Mesothelial cell of epicardium (in vitro differentiated cells): ENCODE measurements at places on chromosomes 13 and 19. TPM values are rescaled to one million over a fixed set of nuclear protein-coding genes. Genes with fewer than 3 reads are reported as not detected.
A peak's percentile ranks its signal among the peaks of the same experiment; 100 is the strongest.

Gene IGFL2
- 2.0 to 3.7 TPM (median 3.7 TPM) in 3 replicates for total RNA-seq

Gene OR4F17
- total RNA-seq = not detected in 3 replicates

Gene C2CD4C
- 7.8 to 8.1 TPM (median 7.9 TPM) in 3 replicates for total RNA-seq

Gene PRR22
- 5.4 to 6.0 TPM (median 5.9 TPM) in 3 replicates for total RNA-seq

Gene DIRAS1
- 3.0 to 3.5 TPM (median 3.2 TPM) in 3 replicates for total RNA-seq

Gene CGB2
- 0.71 to 4.7 TPM (median 1.2 TPM) in 3 replicates for total RNA-seq

Gene WASF3
- total RNA-seq = 18.0 to 19.4 TPM (median 18.9 TPM) in 3 replicates

Gene OR7D2
- 1.8 to 1.9 TPM (median 1.8 TPM) in 3 replicates for total RNA-seq

Gene PROZ
- not detected in 3 replicates for total RNA-seq

Gene CLPTM1
- total RNA-seq = 85.6 to 89.6 TPM (median 85.6 TPM) in 3 replicates

Gene ZNF729
- total RNA-seq = not detected in 3 replicates

- H3K27me3 ChIP-seq = no peaks in the 10 kb centered on the region
- DNase-seq = peak; percentile 43
- no peaks in the 10 kb centered on the region for H3K36me3 ChIP-seq
- peak overlapping the region; percentile 85 for H3K27ac ChIP-seq
- H3K4me1 ChIP-seq = peaks cover 18% of the 10 kb centered on the region
These were observed 31.7 kb downstream of the IER2 start for GRCh38 chr19:13181747-13182388.

GRCh38 chr19:18489627-18490184 is 32.2 kb downstream of the ELL start:
- H3K27ac ChIP-seq = no peak overlapping the region
- no peaks in the 10 kb centered on the region for H3K36me3 ChIP-seq
- no peak for DNase-seq
- H3K4me3 ChIP-seq = no peak overlapping the region

GRCh38 chr19:40629346-40629745 is 28.2 kb downstream of the LTBP4 start:
- H3K4me1 ChIP-seq = peaks cover 16% of the 10 kb centered on the region
- no peak overlapping the region for H3K27ac ChIP-seq
- peaks cover 27% of the 10 kb centered on the region for H3K36me3 ChIP-seq
- DNase-seq = no peak
- H3K4me3 ChIP-seq = no peak overlapping the region

DNA sequence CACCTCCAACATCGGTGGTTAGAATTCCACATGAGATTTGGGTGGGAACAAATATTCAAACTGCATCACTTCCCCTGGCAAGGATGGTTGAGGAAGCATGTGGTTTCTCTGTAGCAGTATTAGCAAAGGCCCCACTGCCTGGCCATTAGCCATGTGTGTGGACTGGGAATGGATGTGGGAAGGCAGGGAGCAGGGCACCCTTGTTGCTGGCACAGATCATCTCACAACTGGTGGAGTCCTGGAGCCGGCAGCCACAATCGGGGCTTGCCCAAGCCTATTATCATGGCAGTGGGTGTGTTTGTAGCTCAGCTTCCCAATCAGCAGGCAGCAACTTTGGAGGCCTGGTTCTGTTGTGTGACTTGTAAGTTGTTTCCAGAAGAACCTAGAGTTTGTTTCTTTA is 391.9 kb downstream of the DLEU7 start:
- no peak overlapping the region for H3K27ac ChIP-seq
- peaks cover 20% of the 10 kb centered on the region for H3K4me1 ChIP-seq
- H3K4me3 ChIP-seq = no peak overlapping the region

DNA sequence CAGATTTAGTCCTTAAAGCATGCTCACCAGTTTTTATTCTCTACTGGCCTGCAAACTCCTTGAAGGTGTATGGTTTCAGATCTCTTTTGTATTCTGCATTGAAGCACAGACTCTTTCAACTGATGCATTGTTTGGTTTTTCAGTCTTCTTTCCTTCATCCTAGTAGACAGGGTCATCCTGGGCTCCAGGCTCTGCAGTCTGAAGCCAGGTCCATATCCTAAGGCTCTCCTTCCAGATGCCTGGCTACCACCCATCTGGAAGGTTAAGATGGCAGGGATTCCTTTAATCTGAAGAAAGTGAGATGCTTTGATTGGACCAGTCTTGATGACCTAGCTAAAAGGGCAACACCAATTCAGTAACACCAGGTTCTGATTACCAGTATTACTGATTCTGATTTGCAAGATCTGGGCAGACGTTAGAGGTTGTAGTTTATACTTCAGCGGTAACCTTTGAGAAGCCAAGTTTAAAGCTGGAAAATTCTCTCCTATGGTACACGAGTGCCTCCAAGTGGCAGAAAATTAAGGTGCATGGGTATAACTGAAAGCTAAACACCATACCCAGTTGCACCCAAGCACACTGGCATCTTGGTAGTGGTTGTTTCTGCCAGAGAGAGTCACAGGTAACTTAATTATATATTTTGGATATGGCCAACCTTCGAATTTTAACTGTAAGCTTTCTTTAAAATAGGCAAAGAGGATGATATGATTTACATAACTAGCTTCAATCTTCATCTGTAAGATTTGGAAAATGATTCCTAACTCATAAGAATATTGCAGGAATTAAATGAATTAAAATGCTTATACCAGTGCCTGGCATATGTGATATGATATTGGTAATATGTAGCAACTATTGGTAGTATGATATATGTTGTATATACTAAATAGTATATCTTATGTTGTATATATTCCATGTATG is 1651.9 kb upstream of the MIR17HG start:
- no peak overlapping the region for H3K4me3 ChIP-seq
- H3K36me3 ChIP-seq = no peaks in the 10 kb centered on the region
- DNase-seq = no peak

DNA sequence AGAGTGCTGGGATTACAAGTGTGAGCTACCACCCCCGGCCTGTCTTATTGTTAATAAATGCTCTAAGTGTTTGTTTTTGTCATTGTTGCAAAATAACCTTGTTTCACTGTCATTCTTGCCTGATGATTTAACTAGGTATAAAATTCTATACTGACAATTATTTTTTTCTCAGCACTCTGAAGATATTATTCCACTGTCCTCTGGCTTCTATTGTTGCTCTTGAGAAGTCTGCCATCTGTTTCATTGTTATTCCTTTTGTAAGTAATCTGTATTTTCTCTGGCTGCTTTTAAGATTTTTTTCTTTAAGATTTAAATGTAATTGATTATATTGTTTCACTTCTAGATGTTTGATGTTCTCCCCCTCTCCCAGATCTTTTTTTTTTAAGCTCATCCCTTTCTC is 17.6 kb downstream of the ZNF420 start:
- no peak overlapping the region for H3K4me3 ChIP-seq
- no peak overlapping the region for H3K27ac ChIP-seq
- no peaks in the 10 kb centered on the region for H3K4me1 ChIP-seq

DNA sequence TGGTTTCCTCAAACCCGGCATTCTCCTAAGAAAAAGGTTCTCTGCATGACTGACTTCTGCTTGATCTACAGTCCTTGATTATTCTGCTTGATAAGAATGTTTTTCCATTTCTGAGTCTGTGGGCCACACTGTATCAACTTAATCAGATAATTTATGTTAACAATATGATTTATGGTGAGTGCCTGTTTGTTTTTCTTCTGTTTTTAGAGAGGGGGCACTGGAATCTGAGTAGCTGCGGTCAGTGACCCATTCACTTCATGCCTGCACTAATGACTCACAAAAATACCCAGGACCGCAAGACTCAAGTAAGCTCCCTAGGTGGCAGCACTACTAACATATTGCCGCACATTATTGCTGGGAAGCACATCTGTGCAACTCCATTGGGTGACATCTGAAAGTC is 542.3 kb upstream of the ATXN8OS start:
- no peak for DNase-seq
- H3K27ac ChIP-seq = no peak overlapping the region
- no peak overlapping the region for H3K4me3 ChIP-seq
- H3K27me3 ChIP-seq = no peaks in the 10 kb centered on the region
- no peaks in the 10 kb centered on the region for H3K4me1 ChIP-seq
- peaks cover 4% of the 10 kb centered on the region for H3K36me3 ChIP-seq

- H3K27me3 ChIP-seq = no peaks in the 10 kb centered on the region
- H3K4me1 ChIP-seq = peaks cover 4% of the 10 kb centered on the region
- no peak for DNase-seq
- no peak overlapping the region for H3K27ac ChIP-seq
These were observed 368.4 kb upstream of the MIR17HG start for GRCh38 chr13:90979059-90979458.

DNA sequence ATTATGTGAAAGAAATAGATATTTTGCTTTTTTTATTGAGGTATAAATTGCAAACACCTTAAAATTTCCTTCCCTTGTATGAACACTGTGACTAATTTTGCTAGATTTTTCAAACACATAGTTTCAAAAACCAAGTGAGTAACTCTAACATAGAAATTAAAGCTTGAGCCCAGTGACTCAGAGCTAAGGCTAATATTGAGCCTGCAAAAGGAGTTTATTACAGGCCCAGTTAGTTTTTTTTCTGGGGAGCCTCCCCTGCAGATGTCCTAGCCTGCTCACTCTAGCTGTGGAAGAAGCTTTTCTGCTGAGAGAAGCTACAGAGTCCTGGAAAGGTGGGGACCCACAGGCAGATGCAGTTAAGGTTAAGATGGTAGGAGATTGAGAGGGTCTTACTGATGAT is 3.4 kb downstream of the ZNF430 start:
- H3K36me3 ChIP-seq = peaks cover 35% of the 10 kb centered on the region
- no peaks in the 10 kb centered on the region for H3K27me3 ChIP-seq
- peaks cover 30% of the 10 kb centered on the region for H3K4me1 ChIP-seq
- no peak overlapping the region for H3K4me3 ChIP-seq
- DNase-seq = no peak

GRCh38 chr13:75931116-75931515 is 295.0 kb downstream of the LMO7 start:
- no peaks in the 10 kb centered on the region for H3K27me3 ChIP-seq
- no peak overlapping the region for H3K4me3 ChIP-seq
- no peak for DNase-seq
- no peak overlapping the region for H3K27ac ChIP-seq
- peaks cover under 1% of the 10 kb centered on the region for H3K4me1 ChIP-seq
- no peaks in the 10 kb centered on the region for H3K36me3 ChIP-seq

DNA sequence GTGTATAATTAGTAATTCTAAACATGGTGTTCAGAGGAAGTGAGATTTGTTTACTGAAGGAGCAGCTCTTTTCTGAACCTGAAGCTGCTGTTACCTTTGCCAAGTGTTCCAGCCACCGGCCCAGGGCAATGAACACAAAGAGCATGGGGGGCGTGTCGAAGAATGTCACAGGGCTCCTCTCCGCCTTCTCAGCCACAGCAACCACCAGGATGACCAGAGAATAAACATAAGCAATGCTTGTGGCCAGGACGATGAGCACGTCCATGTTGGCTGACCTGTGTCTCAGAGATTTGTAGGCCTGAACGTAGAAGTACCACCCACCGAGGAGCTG is 53.1 kb downstream of the ATP7B start:
- no peak for DNase-seq
- H3K27me3 ChIP-seq = no peaks in the 10 kb centered on the region
- H3K27ac ChIP-seq = no peak overlapping the region
- peaks cover 3% of the 10 kb centered on the region for H3K4me1 ChIP-seq
- no peak overlapping the region for H3K4me3 ChIP-seq
- peaks cover 20% of the 10 kb centered on the region for H3K36me3 ChIP-seq

DNA sequence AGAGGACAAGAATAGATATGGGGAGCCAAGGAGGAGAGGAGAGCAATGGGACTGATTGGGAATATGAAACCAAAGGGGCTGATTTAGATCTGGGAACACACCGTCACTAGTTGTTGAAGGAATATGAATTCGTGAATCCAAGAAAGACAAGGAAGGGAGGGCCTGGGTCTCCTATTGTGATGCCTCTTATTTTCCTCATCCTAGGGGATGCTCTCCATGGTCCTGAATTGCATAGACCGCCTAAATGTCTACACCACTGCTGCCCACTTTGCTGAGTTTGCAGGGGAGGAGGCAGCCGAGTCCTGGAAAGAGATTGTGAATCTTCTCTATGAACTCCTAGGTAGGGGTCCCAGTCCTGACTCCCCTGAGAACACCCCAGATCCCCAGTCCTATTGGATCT is 21.5 kb downstream of the RYR1 start:
- H3K4me3 ChIP-seq = no peak overlapping the region
- no peaks in the 10 kb centered on the region for H3K36me3 ChIP-seq
- no peaks in the 10 kb centered on the region for H3K4me1 ChIP-seq
- no peak overlapping the region for H3K27ac ChIP-seq
- no peak for DNase-seq

- DNase-seq = peak; percentile 58
- H3K4me1 ChIP-seq = peaks cover 46% of the 10 kb centered on the region
- no peaks in the 10 kb centered on the region for H3K27me3 ChIP-seq
- peak overlapping the region; percentile 98 for H3K27ac ChIP-seq
- H3K36me3 ChIP-seq = no peaks in the 10 kb centered on the region
- peak overlapping the region; percentile 65 for H3K4me3 ChIP-seq
These were observed 13.6 kb downstream of the IER2 start for GRCh38 chr19:13163609-13164342.

GRCh38 chr19:57830071-57830602 is at the start of gene ZNF587B:
Gene ZNF587B (plus strand): TSS chr19:57830299. CDS start chr19:57830529, 230 bp downstream.
- no peak for DNase-seq
- H3K4me3 ChIP-seq = peak within 1 kb of the TSS; percentile 88
- H3K36me3 ChIP-seq = peaks cover 20% of the 10 kb centered on the region

- H3K4me1 ChIP-seq = peaks cover 9% of the 10 kb centered on the region
- peak overlapping the region; percentile 66 for H3K27ac ChIP-seq
- no peaks in the 10 kb centered on the region for H3K27me3 ChIP-seq
- no peaks in the 10 kb centered on the region for H3K36me3 ChIP-seq
- no peak overlapping the region for H3K4me3 ChIP-seq
These were observed 219.9 kb downstream of the COG6 start for GRCh38 chr13:39875111-39875987.

DNA sequence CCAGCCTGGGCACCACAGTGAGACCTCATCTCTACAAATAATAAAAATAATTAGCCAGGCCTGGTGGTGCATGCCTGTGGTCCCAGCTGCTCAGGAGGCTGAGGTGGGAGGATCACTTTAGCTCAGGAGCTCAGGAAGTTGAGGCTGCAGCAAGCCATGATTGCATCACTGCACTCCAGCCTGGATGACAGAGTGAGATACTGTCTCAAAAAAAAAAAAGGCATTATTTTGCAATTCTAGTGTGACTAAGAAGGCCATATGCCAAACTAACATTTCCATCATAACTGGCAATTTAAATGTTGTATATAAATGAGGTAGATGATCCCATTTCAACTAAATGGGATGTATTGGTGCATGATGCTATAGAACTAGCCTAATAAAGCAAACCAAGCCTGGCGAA is 632.8 kb upstream of the KLF12 start:
- peaks cover 2% of the 10 kb centered on the region for H3K27me3 ChIP-seq
- H3K4me3 ChIP-seq = no peak overlapping the region
- H3K27ac ChIP-seq = no peak overlapping the region
- DNase-seq = no peak
- peaks cover 19% of the 10 kb centered on the region for H3K4me1 ChIP-seq
